ENCODE measurements at places on chromosomes 3 and 15. TPM values are rescaled to one million over a fixed set of nuclear protein-coding genes. Genes with fewer than 3 reads are reported as not detected.

Gene CHST2
- 0.88 TPM for total RNA-seq

Gene NDN
- 0.28 TPM for total RNA-seq

Gene SIDT1
- 0.58 TPM for total RNA-seq

Gene TBC1D2B
- total RNA-seq: 18.2 TPM

Gene IL20RB
- 1.3 TPM for total RNA-seq

Gene GHRL
- total RNA-seq: not detected

Gene GABRB3
- 59.9 TPM for total RNA-seq

Gene DUOX2
- total RNA-seq: 0.05 TPM

Gene APEH
- 51.1 TPM for total RNA-seq

Gene IFT57
- total RNA-seq: 34.1 TPM

Gene OR5K1
- total RNA-seq: not detected

Gene GHSR
- not detected for total RNA-seq

Gene MB21D2
- total RNA-seq: 5.0 TPM

Gene PRR23C
- total RNA-seq: not detected

Gene KCNH8
- not detected for total RNA-seq

Gene CCR1
- total RNA-seq: not detected

Gene GOLGA6D
- not detected for total RNA-seq

Gene FBXO40
- not detected for total RNA-seq

Gene GP5
- not detected for total RNA-seq

Gene APPL1
- total RNA-seq: 21.0 TPM

Gene GRAMD2A
- not detected for total RNA-seq

Gene CCR2
- not detected for total RNA-seq

Gene CHAC1
- 5.5 TPM for total RNA-seq

Gene MORC1
- not detected for total RNA-seq

Gene GOLGA8T
- 1.6 TPM for total RNA-seq

Gene TRH
- not detected for total RNA-seq

Gene RPUSD2
- 15.1 TPM for total RNA-seq

Gene MRPL47
- 36.5 TPM for total RNA-seq

Gene HRG
- not detected for total RNA-seq

Gene NME9
- total RNA-seq: not detected

Gene TEX9
- 5.0 TPM for total RNA-seq

Gene EPHA6
- total RNA-seq: not detected

Gene TUSC7
- total RNA-seq: not detected

Gene HTR3E
- not detected for total RNA-seq

Gene SNRPN
- 103 TPM for total RNA-seq

Gene ERICH6
- total RNA-seq: not detected
